ENCODE measurements at places on chromosomes 16 and 17.

DNA sequence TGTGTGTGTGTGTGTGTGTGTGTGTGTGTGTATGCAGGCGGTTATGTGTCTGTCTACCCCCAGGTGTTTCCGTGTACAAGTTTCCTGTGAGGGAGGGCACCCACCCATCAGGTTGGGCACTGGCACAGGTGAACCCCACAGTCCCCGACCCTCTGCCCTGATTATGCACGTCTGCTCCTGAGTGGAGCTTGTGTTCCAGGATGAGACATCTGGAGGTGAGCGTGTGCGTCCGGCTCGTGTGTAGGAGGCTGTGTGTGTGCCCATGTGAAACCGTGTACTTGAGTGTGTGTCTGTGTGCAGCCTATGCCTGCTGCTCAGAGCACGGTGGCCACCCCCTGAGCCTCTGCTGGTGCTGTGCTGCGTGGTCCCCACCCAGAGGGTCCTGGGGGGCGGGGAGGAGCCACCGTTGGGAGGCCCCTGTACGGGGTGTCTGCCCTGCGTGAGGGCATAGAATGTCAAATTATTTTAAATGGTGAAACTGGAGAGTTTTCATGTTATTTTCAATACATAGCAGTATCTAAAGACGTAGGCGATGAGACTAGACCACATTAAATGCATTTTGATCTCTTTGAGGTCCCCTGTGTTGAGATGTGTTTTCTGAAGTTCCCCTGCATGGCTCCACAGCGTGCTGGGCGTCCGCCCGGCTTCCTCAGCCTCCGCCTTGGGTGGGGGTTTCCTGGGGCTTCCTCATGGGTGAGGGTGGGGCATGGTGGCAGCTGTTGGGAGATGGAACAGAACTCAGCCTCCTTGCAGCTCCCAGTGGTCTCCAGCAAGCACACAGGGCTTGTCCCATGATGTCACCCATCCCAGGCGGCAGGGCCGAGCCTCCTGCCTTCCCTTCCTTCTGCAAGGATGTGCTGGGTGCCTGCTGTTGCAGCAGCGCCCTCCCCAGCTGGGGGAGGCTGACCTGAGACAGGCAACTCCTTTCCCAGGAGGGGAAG lies 43.4 kb downstream of the KCNJ12 start:
- H3K4me1 ChIP-seq = no peaks in the 10 kb centered on the region
- no peak overlapping the region for H3K4me3 ChIP-seq
- no peaks in the 10 kb centered on the region for H3K27me3 ChIP-seq

DNA sequence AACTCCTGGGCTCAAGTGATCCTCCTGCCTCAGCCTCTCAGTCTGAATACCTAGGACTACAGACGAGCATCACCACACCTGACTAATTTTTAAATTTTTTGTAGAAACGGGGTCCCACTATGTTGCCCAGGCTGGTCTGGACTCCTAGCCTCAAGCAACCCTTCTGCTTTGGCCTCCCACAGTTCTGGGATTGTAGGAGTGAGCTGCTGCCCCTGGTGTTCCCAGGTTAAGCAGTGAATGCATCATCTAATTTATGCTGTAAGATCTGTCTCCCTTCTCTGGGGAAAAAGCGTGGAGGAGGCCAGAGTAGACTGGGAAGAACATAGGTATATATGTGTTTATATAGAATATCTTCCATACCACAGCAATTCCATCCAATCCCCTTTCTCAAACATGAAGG lies 6.6 kb upstream of the N4BP1 start:
- no peak for DNase-seq
- H3K4me1 ChIP-seq = 0 out of 2 replicates have a peak, but pooled peaks cover 3% of the 10 kb centered on the region
- no peak overlapping the region for H3K4me3 ChIP-seq
- H3K36me3 ChIP-seq = no peaks in the 10 kb centered on the region
- no peak overlapping the region for H3K27ac ChIP-seq

DNA sequence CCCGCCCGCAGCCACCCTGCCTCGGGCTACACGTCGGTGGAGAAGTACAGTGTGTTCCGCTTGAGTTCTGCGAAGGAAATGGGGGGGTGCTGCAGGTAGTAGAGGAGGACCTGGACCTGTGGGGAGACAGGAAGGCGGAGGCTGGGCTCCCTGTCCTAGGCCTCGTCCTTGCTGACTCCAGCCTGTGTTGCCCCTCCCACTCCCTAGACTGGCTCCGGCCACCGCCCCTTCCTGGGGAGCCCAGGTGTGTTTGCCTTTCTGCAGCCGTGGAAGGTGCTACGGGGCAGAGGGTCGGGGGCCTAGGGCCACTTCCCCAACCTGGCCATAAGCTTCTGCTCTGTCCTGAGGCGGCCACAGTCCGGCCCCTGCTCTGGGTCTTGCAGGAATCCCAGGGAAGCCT lies 9.1 kb downstream of the TIMM22 start:
- no peak for DNase-seq
- no peaks in the 10 kb centered on the region for H3K27me3 ChIP-seq
- no peak overlapping the region for H3K4me3 ChIP-seq
- no peak overlapping the region for H3K27ac ChIP-seq
- peaks cover 9% of the 10 kb centered on the region for H3K36me3 ChIP-seq

DNA sequence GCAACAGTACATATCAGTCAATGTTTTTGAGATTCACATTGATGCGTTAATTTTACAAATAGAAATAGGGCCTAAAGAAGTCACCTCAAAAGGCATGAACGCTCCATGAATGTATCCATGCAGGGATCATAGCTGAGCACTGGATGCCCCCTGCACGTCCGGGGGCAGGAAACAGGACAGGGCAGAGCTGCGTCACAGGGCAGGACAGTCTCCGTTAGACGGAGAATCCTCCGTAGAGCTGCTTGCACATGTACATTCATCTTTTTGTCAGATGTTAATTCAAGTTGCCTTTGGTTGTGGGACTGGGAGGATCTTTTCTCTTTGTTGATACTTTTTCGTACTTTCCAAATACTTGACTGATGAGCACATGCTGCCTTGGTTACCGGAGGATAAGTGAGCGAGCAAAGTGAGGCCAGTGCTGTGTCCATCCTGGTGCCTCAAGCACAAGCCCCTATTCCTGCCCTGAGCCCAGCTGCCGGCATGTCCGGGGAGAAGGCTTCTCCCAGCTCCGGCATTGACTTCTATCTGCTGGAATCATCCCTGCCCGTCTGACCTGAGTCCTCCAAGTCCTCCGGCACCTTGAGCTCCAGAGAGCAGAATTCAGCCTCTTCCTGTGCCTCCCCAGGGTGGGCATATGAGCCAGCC lies 15.0 kb downstream of the GAA start:
- H3K27ac ChIP-seq = no peak overlapping the region
- DNase-seq = no peak
- no peak overlapping the region for H3K4me3 ChIP-seq
- no peaks in the 10 kb centered on the region for H3K27me3 ChIP-seq
- no peaks in the 10 kb centered on the region for H3K4me1 ChIP-seq

DNA sequence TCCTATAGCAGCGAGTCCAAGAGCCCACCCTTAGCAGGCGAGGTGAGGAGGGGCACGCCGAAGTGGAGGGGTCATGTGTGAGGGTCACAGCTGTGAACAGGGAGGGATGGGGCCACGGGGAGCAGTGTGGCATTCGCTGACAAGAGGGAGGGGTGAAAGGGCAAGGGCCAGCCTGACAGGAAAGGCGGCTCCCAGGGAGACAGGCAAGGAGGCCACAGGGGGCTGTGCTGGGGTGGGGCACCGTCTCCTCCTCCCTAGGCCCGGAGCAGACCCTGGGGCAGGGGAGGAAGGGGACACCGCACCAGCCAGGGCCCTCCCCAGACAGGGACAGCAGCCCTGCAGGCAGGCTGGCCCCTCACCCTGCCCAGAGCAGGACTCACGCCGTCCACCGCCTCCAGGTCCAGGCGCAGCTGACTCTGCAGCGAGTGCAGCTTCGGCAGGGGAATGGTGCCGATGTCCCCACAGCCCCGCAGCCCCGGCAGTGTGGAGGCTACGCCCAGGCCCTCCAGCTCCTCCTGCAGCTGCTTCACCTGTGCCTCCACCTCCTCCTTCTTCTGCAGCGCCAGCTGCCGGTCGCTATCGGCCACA lies 15.1 kb downstream of the GNPTG start:
- no peaks in the 10 kb centered on the region for H3K27me3 ChIP-seq
- H3K36me3 ChIP-seq = peaks cover 15% of the 10 kb centered on the region
- no peak overlapping the region for H3K4me3 ChIP-seq
- no peak overlapping the region for H3K27ac ChIP-seq
- H3K4me1 ChIP-seq = no peaks in the 10 kb centered on the region
- DNase-seq = no peak
